ENCODE measurements at places on chromosomes 3 and 15. TPM values are rescaled to one million over a fixed set of nuclear protein-coding genes. Genes with fewer than 3 reads are reported as not detected.

DNA sequence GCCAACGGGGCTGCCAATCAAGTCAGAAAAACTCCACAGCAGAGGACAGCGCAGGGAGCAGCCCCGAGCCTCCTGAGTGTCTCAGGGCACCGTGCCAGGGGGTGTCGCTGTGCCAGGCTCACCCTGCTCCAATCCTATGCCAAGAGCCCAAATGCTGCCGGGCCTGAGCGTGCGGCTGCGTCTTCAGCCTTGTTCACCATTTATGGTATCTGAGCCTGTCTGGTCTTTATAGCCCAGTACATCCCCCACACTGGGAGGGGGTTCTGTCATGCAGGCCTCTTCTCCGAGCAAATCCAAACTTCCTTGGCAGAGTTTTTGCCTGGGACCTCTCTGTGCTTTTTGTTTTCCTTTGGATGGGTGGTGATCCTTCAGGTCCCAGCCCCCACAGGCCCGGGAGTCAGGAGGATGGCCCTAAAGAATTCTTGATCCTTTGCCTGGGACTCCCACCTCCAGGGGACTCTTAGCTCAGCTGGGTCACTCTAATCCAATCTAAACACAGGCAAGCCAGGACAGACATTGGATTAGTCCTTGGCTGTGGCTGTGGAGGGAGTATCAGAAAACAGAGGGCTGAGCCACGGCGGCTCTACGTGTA, 135.1 kb upstream of the HACD2 start:
- no peak for DNase-seq

DNA sequence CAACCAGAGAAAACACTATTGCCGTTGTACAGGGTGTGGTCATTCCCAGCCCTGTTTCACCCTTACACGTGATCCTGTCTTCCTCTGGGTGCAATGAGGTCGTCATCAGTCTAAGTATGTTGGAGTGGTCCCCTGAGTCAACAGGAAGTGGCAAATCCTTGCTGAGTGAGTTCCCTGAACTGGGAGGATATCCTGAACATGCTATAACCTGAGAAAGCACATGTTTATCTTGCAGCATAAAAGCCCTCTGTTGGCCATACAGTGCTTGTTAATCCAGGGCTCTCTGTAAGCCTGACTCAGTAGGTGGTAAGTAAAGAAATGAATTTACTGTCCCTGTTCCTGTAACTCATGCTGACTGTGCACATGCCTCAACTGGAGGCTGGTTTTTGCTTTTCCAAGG, 477.8 kb upstream of the RGMA start:
- DNase-seq = no peak

- no peak for DNase-seq
These were observed 347.2 kb upstream of the UMPS start for GRCh38 chr3:124383051-124383450.

DNA sequence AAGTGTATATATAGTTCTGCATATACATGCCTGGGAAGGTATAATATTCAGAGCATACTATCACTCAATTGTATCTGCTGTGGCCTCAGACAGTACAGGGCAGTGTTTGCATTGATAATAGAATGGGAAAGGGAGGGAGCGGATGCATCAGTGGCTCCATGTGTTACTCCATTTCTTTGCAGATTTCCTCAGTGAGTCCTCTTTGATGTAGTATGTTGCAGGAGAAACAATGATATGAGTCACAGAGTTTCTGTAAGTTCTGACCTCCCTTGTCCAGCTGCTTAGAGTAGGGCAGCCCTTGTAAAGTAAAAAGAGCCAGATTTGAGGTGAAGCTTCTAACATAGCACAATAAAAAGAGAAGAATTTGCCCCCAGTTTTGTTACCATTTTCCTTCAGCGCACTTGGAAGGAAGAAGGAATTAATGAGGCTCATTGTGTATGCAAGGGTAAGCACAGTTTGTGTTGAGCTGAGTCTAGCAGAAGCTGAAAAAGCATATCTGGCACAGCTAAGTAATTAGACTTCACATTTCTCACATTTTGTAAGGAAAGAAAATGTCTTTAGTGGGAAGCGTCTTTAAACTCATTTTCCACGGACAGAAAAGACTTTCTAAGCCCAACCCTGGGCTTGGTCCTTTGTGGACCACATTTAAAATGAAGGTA, 555.8 kb upstream of the IL12A start:
- DNase-seq = no peak

GRCh38 chr15:98683831-98684230, 35.5 kb downstream of the IGF1R start:
- no peak for DNase-seq

CNTN3 gene
- total RNA-seq = 0.37 TPM

Data from SK-MEL-5 (cell line).